ENCODE measurements at places on chromosomes 16 and 17. TPM values are rescaled to one million over a fixed set of nuclear protein-coding genes. Genes with fewer than 3 reads are reported as not detected.

GGT6 gene
- not detected for total RNA-seq

CNTNAP1 gene
- total RNA-seq, result 3.1 TPM

KRT25 gene
- not detected for total RNA-seq

SPOP gene
- 61.1 TPM for total RNA-seq

BCL6B gene
- under 0.01 TPM for total RNA-seq

CDK3 gene
- 4.8 TPM for total RNA-seq
